ENCODE measurements at places on chromosomes 12 and 14. TPM values are rescaled to one million over a fixed set of nuclear protein-coding genes. Genes with fewer than 3 reads are reported as not detected.

The SLC25A47 gene
- not detected for total RNA-seq

The NANOG gene
- not detected for total RNA-seq

The HHIPL1 gene
- total RNA-seq = 1.6 TPM

The GYS2 gene
- total RNA-seq = not detected

The ACVRL1 gene
- 242 TPM for total RNA-seq

The CD69 gene
- total RNA-seq = 11.4 TPM

The MAP3K9 gene
- total RNA-seq = 9.4 TPM

The ATP5F1B gene
- 319 TPM for total RNA-seq
